G401 (cell line): ENCODE measurements at places on chromosomes 4 and X.

DNA sequence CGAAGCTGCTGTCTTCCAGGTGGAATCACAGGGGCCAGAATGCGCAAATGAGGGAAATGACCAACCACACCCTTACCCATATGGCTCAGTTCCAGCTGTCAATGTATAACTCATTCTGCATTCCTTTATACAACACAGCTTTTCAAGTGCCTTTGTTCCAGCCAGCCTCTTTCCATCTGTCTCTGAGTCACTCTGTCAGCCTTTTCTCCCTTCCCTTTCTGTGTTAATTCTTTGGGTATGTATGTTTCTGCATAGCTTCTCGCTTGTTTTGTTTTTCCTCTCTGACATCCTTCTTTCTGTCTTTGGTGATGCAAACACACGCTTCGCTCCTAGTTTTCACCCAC is 54.5 kb downstream of the RS1 start:
- no peak for DNase-seq

DNA sequence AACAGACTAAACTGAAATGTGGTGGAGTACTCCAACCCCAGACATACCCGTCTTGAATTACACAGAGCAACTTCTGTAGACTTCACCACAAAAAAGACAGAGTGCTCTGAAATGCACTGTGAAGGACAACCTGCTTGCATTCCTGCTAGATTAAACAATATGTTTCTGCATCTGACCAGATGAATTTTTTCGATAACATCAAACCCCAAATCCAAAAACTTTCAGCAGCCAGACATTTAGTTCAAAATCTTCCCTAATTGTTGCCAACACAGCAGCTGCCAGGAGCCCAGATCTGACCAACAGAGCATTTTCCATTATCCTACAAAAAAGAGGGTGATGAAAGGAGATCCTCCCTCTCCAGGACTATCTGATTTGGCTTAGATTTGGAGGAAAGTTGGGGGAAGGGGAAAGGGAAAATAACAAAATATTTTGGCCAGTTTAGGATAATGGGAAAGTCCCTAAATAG is 356.5 kb downstream of the PDGFC start:
- no peak for DNase-seq

DNA sequence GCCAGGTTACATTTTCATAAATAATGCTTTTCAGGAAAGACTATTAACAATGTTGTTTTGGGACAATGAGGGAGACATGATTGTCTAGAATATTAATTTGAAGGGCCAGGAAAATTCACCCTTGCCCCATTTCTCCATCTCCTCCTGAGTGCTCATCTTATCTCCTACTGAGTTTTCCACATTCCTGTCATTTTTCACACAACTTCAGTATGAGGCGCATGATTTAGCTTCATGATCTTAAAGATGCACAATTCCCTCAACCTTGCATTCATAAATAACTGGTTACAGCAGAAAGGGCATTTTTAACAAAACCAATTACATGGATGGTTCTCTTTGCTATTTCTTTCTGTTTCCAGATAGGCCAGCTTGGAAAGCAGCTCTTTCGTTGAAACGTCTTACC is 1699.2 kb upstream of the IGFBP7 start:
- no peak for DNase-seq

- no peak for DNase-seq
Measured at GRCh38 chr4:116401293-116401692, 684.1 kb downstream of the TRAM1L1 start.

DNA sequence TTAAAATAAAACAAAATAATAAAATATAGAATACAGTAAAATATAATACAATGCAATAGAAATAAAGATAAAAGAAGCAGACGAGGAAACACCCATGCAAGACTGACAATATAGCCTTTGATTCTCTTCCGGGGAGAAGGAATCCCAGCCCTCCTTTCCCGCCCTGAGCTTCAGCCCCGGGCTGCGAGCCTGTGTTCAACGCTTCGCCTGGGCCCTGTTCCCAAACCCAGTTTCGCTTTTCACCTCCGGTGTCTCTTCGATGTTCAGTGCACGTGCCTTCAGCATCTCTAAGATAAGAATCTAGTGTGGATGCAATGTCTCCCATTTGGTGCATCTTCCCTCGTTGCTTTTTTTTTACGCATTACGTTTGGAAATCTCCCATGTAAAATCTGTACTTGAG is 38.4 kb upstream of the ARSD start:
- no peak for DNase-seq

- DNase-seq = no peak
Measured at GRCh38 chr4:158818560-158819140, 49.8 kb downstream of the FNIP2 start.

DNA sequence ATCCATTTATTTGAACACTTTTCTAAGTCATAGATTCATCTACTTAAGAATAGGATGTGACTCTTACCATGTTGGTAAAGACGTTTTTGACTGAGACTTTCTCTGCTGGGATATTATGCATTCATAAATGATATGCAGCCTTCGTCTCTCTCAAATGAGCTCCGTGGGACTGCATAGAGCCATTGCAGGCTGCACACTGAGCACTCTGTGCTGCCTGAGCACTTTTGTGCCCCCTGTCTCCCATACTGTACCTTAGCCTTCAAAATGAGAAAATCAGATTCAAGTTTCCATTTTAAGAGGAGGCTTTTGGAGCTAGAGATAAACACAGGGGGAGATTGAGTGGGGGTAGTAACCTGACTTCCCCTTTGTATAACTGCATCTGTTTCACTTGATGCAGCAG is 433.6 kb downstream of the ZIC3 start:
- DNase-seq = no peak

DNA sequence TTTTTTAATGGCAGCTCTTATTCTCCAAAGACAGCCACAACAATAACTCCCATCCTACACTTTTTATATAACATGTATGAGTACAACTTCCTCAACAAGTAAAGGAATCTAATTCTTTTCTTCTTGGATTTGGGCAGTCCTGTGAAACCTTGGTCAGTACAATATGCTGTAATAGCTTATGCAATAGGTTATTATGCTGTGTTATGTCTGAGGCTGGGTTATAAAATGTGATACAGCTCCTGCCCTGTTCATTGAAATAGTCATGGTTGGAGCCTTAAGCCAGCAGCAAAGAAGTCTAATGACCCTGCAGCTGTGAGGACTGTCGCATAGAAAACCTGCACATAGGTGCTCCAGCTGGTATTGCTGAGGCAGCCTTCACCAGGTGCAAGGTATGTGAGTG is 215.8 kb upstream of the RASGEF1B start:
- DNase-seq = no peak

DNA sequence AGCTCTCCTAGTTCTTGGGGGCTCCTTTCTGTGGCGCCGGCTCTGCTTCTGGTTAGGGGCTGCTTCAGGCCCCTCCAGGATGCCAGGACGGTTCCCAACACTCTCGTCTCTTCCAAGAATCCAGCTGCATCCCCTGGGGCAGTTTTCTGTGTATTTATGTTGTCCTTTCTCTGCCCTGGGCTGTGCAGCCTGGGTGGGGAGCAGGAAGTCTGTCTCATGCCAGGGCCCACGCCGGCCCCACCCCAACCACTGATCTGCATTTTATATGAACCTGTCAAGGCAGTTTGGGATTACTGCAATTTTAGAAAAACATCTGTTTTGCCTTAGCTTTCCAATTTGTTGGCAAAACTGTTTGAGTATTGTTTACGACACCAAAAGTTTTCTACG is 14.6 kb downstream of the CTBP1 start:
- no peak for DNase-seq

DNA sequence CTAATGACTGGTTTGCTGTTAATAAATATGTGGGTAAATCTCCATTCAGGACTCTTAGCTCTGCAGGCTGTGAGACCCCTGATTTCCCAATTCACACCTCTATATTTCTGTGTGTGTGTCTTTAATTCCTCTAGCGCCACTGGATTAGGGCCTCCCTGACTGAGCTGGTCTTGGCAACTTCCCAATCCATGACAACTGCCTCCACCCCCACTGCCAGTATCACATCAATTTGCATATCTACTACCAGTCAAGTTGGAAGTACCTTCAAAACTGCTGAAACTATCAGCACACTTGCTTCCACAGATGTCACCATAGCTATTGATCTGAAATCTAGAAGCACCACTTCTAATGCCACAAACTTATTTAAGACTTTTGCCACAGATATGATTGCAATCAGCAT is 27.6 kb downstream of the OPRPN start:
- DNase-seq = no peak

- DNase-seq = no peak
Measured at GRCh38 chrX:1023676-1024075, 188.8 kb downstream of the CRLF2 start.

GRCh38 chr4:185341377-185341776 is 54.3 kb downstream of the LRP2BP start:
- DNase-seq = no peak

- DNase-seq = no peak
Measured at GRCh38 chr4:71608678-71609071, 175.2 kb downstream of the GC start.

DNA sequence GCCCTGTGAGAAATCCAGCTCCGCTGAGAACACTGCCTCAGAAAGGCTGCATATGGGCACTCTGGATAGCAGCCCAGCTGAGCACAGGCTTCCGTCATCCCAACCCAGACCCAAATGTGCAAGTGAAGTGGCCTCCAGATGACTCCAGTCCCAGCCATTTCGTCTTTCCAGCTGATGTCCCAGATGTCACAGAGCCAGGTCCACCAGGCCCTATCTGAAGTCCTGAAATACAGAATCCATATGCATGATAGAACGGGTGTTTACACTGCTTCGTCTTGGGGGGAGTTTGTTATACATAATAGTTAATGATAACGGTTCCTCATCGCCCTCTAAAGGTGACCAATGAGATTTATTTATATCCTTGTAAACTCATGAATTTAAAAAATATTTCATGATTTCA is 72.6 kb upstream of the TRIM2 start:
- DNase-seq = peak; percentile 51

DNA sequence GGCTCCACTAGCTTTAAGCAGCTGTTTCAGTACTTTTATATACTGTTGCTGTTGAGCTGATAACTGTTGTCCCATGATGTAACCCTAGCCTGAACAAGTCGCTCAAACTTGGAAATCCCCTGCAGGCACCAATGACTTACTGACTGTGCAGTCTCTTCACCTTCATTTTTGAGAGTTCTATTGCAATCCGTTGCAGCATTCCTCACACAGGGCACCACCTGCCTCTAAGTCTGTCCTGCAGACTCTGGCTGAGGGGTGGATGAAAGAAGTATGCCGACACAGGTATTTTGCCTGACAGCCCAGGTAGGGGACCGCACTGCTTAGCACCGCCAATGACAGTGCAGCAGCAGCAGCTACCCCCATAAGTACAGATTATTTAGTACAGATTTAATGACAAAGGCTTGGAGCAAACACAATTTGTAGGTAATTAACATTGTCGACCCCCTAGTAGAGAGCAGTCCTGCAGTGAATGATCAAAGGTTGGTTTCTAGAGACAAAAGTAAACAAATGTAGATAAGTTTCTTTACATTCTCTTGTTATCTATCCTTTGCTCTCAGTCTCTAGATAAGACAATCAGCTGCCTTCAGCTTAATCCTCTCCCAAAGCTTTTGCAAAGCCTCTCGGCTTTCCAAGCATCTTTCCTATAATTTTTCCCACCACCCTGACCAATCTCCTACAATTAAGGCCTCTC is 205.0 kb downstream of the PABPC4L start:
- DNase-seq = no peak

- peak; percentile 44 for DNase-seq
Measured at GRCh38 chr4:2842687-2843262, 869 bp upstream of the ADD1 start.

DNA sequence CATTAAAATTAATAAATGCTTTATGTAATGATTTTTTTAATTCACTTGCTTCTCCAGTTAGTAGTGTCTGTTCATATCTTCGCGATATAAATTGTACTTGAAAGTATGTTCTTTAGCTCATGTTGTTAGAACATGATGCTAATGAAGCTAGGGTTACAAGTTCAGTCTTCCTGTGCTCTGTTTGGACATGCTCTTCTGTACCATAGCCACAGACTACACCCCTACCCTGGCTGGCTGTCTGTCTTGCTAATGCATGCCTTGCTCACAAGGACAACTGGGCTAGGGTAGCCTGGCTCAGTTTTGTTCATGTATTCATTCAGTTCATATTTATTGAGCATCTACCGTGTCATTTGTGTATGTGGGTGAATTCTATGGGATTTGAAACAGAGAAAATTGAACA is 50.8 kb upstream of the MTMR1 start:
- DNase-seq = no peak

GRCh38 chr4:175166020-175166419 is 247.9 kb downstream of the ADAM29 start:
- no peak for DNase-seq

GRCh38 chr4:7171191-7171900 is 21.0 kb upstream of the SORCS2 start:
- DNase-seq = no peak
